SJSA1 (cell line): ENCODE measurements at places on chromosomes 7 and 10.

DNA sequence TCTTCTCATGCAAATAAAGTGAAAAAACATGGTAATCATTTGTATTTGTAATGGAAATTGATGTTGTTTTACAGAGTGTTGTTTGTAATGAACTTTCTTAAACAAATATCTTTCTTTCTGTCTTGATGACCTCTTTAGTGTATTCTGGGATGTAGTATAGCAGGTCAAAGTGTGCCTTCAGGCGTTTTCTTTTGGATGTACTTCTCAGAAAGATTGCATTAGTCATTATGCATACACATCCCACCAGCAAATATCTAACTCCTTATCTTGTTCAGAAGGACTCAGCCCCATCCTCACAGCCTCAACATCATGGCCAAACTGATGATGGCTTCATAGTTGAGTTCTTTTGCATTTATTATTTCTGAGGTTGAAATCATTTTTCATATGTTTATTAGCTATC, 124.7 kb downstream of the LRRC18 start:
- no peaks in the 10 kb centered on the region for H3K36me3 ChIP-seq
- H3K4me1 ChIP-seq, result peaks cover 19% of the 10 kb centered on the region
- no peak for DNase-seq

GRCh38 chr7:45971661-45972175, 50.6 kb upstream of the IGFBP3 start:
- H3K36me3 ChIP-seq, result no peaks in the 10 kb centered on the region
- H3K4me1 ChIP-seq, result peaks cover 15% of the 10 kb centered on the region
- no peak overlapping the region for H3K4me3 ChIP-seq
- H3K27me3 ChIP-seq, result no peaks in the 10 kb centered on the region
- no peak for DNase-seq

DNA sequence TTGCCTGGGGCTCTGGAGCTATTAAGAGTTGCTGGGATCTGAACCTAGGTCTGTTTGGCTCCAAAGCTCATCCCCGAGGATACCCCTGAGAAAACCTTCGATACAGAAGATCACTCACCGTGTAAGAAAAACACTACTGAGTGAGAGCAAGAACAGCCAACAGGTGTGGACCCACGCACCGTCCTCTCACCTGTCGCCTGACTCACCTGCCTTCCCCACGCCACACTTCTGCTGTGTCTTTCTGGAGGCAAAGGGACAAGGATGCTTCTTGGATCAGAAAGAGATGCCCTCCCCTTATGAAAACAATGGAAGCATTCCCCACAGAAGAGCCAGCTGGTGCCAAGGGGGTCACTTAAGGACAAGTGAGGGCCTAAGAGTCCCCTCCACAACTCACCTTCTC, 46.7 kb downstream of the COL13A1 start:
- H3K27ac ChIP-seq, result no peak overlapping the region
- peaks cover 29% of the 10 kb centered on the region for H3K36me3 ChIP-seq
- no peak overlapping the region for H3K4me3 ChIP-seq
- peaks cover 73% of the 10 kb centered on the region for H3K4me1 ChIP-seq

GRCh38 chr10:74799721-74800221, 26.6 kb upstream of the KAT6B start:
- peaks cover 3% of the 10 kb centered on the region for H3K4me1 ChIP-seq
- H3K4me3 ChIP-seq, result no peak overlapping the region
- H3K36me3 ChIP-seq, result no peaks in the 10 kb centered on the region
- no peaks in the 10 kb centered on the region for H3K27me3 ChIP-seq

DNA sequence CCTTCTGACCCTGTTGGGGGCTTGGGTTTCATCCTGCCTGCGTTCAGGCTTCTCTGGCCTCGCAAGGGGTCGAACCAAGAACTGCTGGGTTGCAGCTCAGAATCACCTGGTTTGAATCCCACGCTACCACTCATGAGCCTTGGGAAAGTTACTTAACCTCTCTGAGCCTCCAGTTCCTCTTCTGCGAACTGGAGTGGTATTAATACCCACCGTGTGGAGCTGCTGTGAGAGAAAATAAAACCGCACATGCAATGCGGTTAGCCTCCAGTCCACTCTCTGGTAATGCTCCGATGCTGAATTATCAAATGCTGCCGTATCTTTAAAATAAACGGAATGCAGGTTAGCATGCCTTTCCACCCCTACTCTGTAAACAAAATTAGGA, 171.9 kb downstream of the ARHGAP12 start:
- H3K4me1 ChIP-seq, result peaks cover 42% of the 10 kb centered on the region
- H3K4me3 ChIP-seq, result no peak overlapping the region
- no peak for DNase-seq
- H3K27ac ChIP-seq, result no peak overlapping the region; the same call in 1 of the 2 replicates
- 0 out of 2 replicates have a peak, but pooled peaks cover 2% of the 10 kb centered on the region for H3K36me3 ChIP-seq
